Small intestine (tissue), 16 donors: ENCODE measurements at places on chromosomes 12 and 14. TPM values are rescaled to one million over a fixed set of nuclear protein-coding genes. Genes with fewer than 3 reads are reported as not detected.

DNA sequence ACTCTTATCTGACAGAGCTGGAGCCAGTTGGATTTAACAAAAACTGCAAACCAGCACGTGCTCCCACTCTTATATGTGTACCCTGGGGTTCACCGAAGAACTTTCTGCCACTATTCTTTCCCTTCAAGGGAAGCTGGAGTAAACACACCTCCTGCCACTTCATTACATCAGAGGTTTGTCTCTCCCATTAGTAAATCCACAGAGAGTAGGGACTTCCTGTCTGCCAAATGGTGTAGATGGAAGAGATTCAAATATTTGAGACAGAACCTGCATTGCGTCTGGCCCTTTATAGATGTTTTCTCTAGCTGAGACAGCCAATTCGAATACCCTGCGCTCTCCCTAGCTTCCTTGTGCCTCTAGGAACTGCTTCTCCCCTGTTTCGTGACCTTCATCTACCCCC lies 29.1 kb upstream of the AEBP2 start:
- no peak for DNase-seq

- no peak for DNase-seq
These were observed 23.2 kb downstream of the LRRK2 start for GRCh38 chr12:40248034-40248433.

GRCh38 chr12:80707126-80707829 lies at the start of gene MYF6:
TSS of gene MYF6 (plus strand) at chr12:80707634. CDS start at chr12:80707720, 86 bp downstream.
- DNase-seq = no peak

DNA sequence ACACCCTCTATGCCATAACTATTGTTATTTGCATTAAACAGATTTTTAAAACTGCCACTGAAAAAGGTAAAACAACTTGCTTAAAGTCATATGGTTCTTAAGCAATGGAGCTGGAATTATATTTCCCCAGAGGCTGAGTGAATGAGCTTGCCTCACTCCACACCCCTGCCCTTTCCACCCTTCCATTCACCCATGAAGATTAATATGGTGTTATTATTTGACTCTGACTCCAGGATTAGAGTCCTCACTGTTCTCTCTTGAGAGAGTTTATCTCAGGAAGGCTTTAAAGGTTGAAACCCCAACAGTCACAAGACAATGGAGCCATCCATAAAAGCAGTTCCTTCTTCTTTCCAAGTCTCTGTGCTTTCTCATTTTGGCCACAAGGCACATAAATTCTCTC lies 84.9 kb downstream of the RTN1 start:
- peak; percentile 16 for DNase-seq

DNA sequence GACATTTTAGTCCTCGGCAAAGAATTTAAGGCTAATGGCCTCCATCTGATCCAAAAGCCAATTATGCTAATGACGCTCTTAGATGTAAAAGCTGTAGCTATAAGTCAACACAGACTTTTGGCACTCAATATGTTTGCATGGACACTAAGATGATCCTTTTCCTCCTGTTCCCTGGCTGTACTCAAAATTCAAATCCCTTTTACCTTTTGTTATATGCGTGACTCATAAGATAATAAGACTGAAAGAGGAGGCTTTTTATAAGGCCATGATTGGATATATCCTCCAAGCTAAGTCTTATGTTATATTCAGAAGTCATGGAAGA lies 89.8 kb downstream of the PDZRN4 start:
- no peak for DNase-seq

DNA sequence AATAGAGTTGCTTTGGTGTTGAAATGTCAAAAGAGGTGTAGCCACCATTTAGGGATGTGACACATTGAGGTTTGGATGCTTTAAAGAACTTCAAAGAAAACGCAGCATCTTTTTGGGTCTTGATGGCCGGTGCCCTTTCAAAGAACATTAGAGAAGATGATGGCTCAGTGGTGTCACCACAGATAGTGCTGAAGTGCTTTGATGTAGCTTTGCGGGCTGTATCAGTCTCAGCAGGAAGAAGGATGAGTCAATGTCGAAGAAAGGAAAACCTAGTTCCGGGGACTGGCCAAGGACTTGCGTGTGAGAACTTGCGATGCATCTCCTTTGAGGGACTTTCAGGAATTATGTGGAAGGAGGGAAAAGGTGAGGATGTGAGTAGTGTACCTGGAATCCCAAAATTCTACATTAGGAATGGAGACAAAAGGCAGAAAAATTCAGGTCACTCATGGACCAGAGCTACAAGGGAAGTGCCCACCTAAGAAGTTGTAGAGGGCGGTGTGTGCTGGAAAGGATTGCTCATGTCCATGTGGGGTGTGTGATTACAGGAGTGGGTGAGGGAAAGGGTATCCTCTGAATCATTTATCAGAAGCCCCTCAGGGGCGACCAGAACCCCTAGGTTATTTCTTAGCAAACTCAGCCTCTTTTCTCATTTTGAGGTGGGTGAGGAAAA lies 39.7 kb upstream of the GZMB start:
- peak; percentile 60 for DNase-seq

Gene AMHR2
- polyA plus RNA-seq = 0.04 TPM
